ENCODE measurements at places on chromosomes 3 and 15.
A peak's percentile ranks its signal among the peaks of the same experiment; 100 is the strongest.

DNA sequence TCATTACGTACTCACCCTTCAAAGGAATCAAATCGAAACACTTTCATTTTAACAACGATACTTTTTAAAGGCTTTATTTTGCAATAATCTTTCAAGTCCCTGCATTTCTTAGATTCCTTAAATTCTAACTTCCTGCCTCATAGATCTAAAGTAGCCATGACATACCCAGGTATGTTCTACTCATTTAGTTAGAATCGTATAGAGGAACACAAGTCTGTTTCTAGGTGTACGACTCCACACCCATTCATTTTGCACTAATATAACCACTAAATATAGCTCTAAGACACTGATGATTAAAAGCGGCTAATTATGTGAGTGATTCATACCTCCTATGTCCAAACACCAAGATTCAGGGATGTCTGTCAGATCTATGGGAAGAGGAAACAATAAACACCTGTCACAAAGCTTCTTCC, 1.3 kb downstream of the ATP13A3 start:
- DNase-seq: no peak

- DNase-seq: no peak
Measured at GRCh38 chr3:173238091-173238490, 97.1 kb upstream of the SPATA16 start.

DNA sequence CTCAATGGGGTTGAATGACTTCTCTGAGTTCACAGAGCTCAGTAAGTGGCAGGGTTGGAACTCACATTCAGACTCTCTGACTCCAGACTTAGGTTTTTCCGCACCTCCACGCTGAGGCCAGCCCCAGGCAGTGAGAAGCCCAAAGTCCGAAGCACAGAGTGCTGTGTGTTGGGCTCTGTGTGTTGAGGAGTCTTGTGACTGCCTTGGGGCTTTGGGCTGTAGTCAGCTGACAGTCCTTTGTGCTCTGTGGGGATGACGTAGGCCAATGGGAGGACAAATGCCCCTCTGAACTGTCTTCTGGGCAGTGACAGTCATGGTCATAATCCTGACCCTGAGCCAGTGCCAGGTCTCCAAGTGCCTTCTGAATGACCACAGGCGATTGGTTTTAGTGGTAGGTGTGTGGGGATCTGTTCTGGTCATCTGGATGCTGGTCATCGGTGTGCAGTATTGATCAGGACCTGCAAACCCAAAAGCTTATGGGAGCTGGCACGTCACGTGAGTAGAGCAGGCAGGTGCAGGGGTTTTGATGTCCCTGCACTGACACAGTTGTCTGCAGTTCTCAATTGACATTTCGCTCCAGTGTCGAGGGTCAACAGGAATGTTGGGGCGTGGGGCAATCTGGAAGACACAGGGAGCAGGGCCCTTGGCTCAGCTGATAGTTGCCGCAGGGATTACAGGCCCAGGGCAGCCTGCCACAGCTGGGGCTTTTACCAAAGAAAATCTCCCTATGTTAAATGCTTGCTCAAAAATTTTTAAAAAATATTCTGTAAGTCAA, 45.3 kb downstream of the CAPN3 start:
- no peak for DNase-seq

- peak; percentile 38 for DNase-seq
Measured at GRCh38 chr3:53753518-53754183, 92.6 kb downstream of the CHDH start.

- DNase-seq: no peak
Measured at GRCh38 chr3:23325466-23326065, 122.4 kb downstream of the UBE2E2 start.

DNA sequence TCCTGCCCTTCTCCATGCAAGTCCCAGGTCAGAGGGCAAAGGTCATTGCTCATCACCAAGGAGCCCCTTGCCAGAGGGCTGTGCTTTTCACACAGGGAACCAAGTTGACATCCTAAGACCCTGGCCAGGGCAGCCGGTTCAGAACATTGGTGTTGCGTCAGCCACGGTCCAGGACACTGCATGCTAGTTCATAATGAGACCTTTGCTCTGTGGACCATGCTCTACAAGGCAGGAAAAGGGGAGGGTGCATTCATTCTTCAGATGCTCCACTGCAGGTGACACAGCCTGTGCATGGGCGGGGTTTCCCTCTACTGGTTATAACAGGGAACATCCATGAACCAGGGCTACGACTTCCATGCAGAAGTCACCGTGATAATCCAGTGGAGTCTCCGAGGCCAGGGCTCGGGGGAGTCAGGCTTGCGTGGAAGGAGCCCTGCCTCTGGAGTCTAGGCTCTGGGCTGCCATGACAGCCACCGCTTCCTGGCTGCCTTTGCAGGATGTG, 81.6 kb downstream of the OCA2 start:
- no peak for DNase-seq
